Stimulated activated CD8-positive, alpha-beta memory T cell treated with anti-CD3 and anti-CD28 coated beads, Interleukin-2, amount 100 ng/mL, for 1 hour (primary cell): ENCODE measurements at places on chromosomes 5 and 9.

GRCh38 chr9:112224401-112225289 is 49.5 kb upstream of the SUSD1 start:
- no peak for DNase-seq

DNA sequence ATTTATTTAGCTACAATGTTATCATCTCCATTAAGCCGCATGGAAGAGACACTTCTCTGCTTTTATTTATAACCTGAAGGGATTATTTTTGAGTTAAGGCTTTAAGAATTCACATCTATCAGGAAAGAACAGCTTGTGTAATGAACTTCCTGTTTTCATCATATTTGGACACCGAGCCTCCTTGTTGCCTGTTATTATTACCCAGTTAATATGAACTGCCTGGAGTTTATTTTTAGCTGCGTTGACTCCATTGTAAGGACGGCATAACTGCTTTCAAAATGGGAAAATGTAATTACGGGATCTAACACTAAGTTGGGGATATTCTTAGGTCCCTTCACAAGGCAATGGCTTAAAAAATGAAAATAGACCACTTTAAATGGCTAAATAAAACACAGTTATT is 89.0 kb upstream of the NR4A3 start:
- DNase-seq: no peak

DNA sequence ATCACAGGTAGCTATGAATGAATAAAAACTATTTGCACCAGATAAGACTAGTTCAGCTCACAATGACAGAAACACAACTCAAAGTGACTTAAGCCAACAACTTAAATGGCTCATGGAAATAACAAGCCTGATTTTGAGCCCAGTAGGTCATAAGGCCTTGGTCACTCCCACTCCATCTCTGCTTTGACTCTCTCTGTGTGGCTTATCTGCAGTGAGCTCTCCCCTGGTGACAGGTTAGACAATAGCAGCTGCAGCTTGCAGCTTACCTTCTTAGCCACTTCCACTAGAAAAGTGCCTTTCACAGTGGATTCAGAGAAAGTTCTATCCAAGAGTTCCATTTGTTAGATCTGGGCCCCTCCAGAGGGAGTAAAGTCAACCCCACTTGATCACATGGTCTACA is 315.7 kb downstream of the RAB3C start:
- no peak for DNase-seq

GRCh38 chr5:140978260-140978659 is 12.0 kb downstream of the PCDHAC2 start:
- DNase-seq: no peak

DNA sequence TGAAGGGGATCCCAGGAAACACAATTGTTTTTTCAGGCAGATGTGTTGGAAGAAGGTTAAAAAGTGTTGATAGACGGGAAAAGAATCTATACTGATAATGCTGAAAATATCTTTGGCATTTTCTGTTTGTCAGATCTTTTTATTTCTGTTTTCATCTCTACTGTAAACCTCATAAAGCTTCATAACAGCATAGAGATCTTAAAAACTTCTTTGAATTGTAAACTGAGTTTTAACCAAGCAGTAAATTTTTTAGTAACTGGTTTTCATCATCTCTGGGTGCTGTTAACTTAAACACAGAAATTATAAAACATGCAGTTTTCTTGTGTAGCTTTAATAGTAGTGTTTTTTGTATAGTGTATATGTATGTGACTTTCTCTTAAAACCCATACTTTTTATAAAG is 227.0 kb downstream of the WDR70 start:
- DNase-seq: no peak
